ENCODE measurements at places on chromosomes 7 and 10. TPM values are rescaled to one million over a fixed set of nuclear protein-coding genes. Genes with fewer than 3 reads are reported as not detected.

The SVOPL gene
- total RNA-seq: not detected

The GIMAP5 gene
- 4.4 TPM for total RNA-seq

The SKAP2 gene
- total RNA-seq: 6.7 TPM

The MMRN2 gene
- total RNA-seq: 372 TPM

The UNCX gene
- total RNA-seq: not detected

The CCDC186 gene
- total RNA-seq: 12.8 TPM

The FAM107B gene
- 117 TPM for total RNA-seq

The EBLN1 gene
- not detected for total RNA-seq

The PARD3 gene
- 34.8 TPM for total RNA-seq

The MMP21 gene
- total RNA-seq: 0.07 TPM
